ENCODE measurements at places on chromosomes 6 and 20.

DNA sequence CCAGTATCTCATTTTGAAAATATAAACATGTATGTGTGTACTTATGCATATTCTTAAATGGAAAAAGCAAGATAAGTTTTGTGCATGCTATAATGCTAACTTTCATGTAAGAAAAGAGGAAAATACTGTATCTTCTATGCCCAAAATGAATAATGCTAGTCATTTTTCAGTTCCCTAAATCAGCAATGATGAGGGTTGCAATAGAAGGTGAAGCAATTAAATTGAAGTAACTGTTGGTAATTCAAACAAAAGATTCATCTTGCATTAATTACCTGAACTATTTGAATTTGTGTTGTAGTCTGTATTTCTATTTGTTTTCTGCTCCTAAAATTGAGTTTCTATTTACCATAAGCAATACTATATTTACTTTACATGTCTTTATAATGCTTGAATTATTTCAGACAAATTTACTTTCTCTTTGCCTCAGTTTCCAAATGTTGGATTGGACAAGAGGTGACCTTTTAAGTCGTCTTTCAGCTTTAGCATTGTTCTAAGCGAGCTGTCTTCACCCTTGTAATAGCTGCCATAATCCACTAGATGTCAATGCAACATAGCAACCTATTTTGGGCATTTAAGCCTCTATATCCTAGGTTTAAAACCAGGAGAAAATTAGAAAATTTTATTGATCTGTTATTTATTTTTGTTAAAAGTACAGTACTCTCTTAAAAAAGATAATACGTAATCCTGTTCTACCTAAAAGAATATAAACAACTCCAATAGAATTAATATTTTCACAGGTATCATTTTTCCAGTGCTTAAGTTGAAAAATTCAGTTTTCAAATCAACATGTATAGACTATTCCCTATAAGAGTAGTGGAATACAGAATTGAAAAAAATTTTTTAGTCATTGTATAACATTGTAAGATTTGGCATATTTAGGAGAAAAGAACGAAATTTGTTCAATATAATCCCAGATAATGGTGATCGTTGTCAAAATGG lies 52.3 kb upstream of the IFNGR1 start:
- peak; percentile 1 for DNase-seq

DNA sequence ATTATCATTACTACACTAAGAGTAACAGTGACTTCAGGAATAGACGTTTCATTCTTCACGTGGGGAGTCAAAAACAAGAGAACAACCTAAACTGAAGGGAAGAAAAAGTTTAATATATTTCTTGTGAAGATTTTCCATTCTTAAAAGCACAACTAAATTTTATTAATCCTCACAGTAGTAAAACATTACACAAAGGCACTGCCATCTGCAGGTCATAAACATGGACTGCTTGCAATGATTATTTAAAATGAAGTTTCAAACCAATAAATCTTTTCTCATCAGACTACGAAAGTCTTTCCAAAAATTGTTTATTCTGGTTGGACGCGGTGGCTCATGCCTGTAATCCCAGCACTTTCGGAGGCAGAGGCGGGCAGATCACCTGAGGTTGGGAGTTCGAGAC lies 2.6 kb downstream of the NCOA5 start:
- no peak for DNase-seq

- no peak for DNase-seq
Observed at GRCh38 chr6:35724059-35724458, 12.8 kb upstream of the ARMC12 start.

DNA sequence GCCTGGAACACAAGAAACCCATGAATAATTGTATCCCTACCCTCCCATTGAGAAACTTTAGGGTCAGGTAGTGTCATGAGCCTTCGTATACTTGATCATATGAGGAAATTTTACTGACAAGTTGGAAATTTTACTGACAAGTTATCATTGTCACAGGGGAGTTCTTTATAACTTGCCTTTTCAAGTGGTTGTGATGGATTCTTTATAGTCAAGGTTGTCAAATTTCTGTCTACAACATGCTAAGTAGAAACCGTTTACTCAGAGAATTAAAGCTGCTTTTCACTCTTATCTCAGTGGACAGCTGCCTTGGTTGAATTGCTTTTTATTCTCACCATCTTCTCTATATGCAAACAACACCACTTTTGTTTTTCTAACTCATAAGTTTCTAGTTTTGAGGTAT lies 1286.4 kb downstream of the EPHA7 start:
- no peak for DNase-seq

DNA sequence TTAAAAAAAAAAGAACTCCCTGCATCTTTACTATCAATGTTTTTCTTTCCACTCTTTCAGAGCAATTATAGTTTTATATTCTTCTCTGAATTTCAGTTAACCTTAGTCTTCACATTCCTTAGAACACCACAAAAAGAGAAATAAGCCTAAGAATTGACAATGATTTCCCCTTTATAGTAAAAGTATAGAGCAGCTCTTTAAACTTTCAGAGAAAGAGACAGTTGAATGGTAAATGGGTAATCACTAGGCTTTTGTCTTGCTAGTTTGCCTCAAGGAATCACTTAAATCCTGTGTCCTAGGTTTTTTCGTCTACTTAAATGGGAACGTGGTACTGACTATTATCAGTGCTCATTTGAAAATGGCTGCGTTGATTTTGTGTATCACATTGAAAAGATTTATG lies 31.8 kb downstream of the SLX4IP start:
- no peak for DNase-seq

GRCh38 chr20:60203451-60203850 lies 245.2 kb downstream of the CDH26 start:
- no peak for DNase-seq

- no peak for DNase-seq
Observed at GRCh38 chr6:117142995-117143394, 122.4 kb upstream of the VGLL2 start.

GRCh38 chr6:96542702-96543101 lies 20.2 kb upstream of the FHL5 start:
- peak; percentile 22 for DNase-seq

DNA sequence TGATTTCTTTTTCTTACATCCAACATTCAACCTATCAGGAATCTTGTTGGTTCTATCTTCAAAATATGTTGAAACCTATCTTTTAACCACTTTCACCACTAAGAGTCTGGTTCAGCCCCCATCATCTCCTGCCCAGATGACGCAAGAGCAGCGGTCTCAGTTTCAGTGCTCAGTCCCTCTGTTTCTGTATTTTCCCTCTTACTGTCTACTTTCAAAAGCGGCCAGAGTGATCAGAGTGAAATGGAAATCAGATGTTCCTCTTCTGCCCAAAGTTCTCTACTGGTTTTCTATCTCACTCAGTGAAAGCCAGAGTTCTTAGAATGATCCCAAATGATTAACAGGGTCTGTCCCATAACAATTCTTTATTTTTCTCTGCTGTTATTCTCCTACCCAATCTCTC lies 147.9 kb upstream of the PDE7B start:
- no peak for DNase-seq

DNA sequence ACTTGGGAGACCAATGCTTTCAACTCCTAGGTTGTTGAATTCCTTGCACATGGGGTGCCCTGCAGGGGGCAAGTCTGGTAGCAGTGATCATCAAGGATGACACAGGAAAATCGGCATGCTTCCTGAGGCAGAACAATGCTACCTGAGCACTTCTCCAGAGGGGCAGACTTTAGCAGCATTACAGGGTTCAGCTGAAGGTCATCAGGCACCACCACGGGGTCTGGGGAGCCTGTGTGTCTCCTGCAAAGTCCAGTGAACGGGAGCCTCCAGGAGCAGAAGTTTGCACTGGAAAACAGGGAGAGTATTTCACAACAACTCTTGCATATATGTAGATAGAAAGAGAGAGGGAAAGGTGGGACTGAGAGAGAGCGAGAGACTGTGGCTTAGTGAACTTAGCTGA lies 10.2 kb downstream of the VSX1 start:
- no peak for DNase-seq

DNA sequence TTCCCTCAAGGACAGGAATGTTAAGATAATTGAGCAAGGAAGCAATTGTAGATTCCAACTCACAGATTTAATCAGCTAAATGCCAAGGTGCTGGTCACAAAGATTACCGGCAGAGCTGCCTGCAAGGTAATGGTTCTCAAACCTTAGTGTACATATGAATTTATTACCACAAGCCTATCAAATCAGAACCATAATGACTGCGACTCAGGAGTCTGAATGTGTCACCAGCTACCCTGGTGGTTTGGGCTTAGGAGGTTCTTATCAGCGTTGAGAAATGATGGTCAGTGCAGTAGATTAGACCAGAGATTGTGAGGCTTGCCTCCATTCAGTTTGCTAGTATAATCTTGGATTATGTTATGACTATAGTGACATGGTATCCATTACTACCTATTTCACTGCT lies 78.9 kb downstream of the MTFR2 start:
- no peak for DNase-seq

DNA sequence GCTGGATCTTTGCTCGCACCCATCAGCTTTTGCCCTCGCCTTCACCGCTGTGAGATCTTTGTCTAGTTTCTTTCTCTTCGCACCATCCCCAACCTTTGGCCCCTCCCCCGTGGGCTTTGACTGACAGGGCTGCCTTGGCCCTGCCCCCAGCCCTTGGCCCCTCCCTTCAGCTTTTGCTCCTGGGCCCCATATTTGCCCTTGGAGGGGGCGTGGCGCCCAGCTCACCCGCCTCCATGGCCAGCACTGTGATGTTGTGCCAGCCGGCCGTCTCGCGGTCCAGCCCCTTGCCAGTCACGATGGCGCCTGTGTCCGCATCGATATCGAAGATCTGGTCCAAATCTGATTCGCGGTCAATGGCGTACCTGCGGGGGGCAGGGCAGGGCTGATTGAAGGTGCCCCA lies 81.1 kb downstream of the CD40 start:
- no peak for DNase-seq

DNA sequence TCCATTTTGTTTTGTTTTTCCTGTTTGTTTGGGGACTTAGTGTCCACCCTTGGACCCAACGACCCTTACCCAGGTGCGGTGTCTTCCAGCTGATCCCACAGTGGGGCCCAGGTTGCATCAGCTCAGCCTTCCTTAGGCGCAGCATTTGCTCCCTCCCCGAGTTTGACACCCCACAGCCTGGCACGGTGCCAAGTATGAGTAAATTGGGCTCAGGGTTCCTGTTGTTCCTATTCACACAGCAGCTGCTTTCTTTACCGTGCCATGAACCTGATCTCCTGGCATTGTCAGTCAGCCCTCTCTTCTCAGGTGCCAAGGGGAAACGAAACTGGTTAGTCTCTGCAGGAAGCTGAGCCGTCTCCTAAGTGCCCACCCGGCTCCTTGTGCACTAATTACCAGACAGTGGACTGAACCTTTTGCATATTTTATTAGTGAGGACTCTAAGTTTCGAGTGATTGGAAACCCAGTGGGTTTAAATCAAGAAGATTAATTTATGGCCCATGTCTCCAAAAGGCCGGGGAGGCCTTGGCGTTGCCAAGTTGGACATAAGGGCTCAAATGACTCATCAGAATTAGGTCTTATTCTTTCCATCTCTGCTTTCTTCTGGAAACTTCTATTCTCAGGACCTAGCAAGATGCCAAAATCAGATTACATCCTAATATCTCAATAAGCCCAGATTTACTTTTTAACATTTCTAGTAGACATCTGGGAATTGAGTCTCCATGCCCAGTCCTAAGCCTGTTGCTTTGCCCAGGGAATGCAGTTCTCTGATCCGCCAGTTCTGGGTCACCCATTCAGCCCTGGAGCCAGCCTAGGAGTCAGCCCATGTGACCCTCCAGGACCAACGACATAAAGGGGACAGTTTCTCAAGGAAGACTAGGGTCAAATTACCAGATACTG lies 68.8 kb downstream of the TSHZ2 start:
- DNase-seq, result peak; percentile 88

DNA sequence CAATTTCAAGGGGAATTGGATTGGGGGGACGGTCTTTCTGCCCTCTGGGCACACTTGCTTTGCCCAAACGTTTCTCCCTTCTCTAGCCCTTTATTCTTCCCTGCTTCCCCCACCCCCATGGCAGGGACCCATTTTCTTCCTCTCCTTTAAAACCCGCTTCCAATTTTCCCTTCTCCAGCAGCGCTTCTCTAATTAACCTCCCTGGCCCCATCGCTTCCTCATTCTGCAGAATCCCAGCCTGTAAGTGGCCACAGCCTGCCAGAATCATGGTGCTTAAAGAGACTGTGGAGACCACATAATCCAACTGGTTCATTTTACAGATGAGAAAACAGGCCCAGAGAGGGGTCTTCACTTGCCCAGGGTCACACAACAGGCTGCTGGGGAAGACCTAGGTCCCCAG lies 61.4 kb downstream of the CPNE5 start:
- no peak for DNase-seq

DNA sequence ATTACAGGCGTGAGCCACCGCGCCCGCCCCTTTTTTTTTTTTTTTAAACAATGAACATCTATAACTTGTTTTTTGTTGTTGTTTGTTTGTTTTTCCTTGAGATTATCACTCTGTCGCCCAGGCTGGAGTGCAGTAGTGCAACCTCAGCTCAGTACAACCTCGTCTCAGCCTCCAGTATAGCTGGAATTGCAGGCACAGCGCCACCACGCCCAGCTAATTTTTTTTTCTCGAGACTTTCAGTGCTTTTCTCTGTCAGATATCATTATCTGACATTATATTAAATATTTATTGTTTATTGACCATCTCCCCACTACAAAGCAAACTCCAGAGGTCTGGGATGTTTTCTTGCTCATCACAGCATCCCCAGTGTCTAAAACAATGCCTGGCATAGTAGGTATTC lies 2.3 kb upstream of the DLK2 start:
- no peak for DNase-seq
